Activated naive CD4-positive, alpha-beta T cell treated with anti-CD3 and anti-CD28 coated beads, Interleukin-2, amount 10 ng/mL, durations not matched to agents 7 days and 5 days (primary cell): ENCODE measurements at places on chromosomes 12 and 14.

- no peak for DNase-seq
These were observed 236.8 kb upstream of the BTG1 start for GRCh38 chr12:92382383-92382878.

- no peak for DNase-seq
These were observed 9.7 kb downstream of the MYO1A start for GRCh38 chr12:57040211-57040610.

- no peak for DNase-seq
These were observed 11.1 kb downstream of the PLEKHA5 start for GRCh38 chr12:19140381-19141236.

DNA sequence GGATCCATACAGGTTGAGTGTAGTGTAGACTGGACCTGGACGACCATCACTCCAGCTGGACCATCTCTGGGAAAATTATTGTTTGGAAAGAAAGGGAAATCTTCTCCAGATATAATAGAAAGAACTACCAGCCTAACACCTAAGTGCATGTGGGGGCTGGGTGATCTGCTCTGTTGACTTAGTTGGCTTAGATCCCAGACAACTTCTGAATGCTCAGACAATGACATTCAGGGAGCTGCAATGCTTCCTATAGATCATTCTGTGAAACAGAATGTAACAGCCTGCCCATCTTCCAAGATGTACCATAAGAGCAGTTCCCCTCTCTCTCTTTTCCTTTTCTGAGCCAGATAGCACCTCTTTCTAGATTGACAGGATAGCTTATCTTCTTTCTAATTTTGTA, 572.8 kb upstream of the STXBP6 start:
- DNase-seq, result no peak

DNA sequence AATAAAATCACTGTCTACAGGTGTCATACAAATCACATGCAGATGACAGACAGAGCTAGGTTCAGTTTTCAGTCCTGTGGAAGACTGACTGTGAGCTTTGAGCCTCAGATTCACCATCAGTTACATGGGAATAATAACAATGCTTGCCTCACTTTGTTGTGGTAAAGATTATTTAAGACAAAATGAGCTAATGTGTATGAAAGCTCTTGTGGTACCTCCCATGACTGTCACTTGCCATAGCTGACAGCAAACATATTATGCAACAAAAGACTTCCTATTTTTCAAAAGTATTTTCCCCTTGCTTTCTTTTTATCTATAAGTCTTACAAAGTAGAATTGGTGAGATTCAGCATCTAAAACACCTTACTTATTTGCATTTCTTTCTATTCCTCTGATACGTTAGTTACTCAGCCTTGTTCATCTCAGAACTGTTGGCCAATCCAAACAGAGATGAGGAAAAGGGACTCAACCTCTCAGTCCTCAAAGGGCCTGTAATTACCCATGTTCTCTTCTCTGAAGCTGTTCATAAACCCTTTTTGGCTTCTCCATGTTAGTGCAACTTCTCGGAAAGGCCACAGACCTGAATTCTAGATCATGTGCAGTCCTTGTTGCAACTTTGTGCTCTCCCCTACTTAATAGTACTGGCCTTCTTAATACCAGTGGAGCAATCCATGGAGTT, 8.8 kb upstream of the DDHD1 start:
- no peak for DNase-seq

GRCh38 chr12:104669851-104670337, 213.1 kb downstream of the CHST11 start:
- DNase-seq, result peak; percentile 52

GRCh38 chr12:117966511-117966910, 2.3 kb downstream of the KSR2 start:
- DNase-seq, result no peak

DNA sequence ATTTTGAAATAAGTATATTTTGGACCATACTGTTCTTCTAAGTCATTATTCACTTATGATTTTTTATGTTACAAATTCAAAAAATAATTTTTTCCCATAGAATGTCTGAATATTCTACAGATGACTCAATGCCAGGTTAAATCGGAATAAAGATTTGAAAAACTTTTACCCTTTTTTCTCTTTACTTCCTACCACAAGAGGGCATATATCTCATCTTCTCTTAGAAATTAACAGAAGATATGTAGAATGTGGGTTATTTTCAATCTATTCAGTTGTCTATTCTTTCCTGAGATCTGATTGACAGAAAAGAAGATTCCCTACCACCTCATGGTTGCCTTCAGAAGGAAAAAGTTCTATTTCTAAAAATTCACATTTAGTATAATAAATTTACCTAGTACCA, 53.0 kb upstream of the KITLG start:
- no peak for DNase-seq
